Thymus (tissue), 14 donors: ENCODE measurements at places on chromosomes 16 and 17.

DNA sequence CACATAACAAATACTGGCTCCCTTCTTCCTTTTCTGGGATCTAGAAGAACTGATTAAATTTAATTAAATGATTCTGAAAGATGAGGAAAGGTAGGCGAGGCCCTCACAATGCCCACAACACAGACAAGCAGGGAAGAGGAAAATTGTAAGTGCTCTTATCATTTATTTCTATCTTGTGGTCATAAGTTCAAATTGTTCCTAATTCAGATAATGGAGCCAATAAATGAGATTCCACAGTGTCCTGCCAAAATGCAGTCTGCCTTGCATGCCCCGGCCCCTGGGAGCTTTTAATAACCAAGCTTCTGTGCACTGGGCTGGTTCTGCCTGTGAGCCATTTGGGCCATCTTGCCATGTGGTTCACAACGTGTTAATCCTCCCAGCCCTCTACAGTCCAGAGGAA, 97.0 kb downstream of the CMC2 start:
- DNase-seq: no peak

DNA sequence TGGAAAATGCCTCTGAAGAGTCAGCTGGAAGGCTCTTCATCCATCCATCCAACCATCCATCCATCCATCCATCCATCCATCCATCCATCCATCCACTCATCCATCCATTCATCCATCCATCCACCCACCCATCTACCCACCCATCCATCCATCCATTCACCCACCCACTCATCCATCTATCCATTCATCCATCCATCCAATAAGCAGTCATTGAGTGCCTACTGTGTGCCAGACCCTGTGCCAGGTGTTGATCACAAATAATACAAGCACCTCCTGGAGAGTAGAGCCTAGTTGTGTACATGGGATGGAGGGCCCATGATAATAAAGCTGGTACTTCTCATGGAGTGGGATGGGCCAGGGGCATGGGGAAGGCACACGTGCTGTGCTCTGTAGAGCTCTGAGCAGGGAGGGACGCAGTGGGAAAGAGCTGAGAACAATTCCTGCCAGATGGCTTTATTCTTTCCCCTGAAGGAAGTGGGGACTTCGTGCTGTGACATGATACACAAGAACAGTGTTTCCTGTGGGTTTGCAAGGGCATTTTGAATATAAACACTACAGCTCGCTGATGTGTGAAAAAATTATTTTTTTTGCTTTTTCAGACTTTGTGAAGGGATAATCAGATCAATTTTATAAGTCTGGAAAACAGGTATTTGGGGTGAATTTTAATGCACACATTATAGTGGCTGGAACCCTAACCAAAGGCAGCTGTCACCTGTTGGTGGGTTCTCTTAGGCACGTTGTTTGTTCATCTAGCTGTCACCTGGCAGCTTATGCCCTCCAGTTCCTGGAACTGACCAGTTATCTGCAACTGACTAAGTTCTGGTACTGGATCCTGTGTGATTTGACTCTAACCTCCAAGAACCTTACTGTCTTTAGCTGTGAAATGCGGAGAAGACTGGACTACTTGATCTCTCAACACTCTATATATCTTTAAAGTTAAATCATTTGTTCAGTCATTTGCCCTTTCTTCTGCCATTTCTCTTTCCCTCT, 61.3 kb downstream of the PRKCB start:
- no peak for DNase-seq

DNA sequence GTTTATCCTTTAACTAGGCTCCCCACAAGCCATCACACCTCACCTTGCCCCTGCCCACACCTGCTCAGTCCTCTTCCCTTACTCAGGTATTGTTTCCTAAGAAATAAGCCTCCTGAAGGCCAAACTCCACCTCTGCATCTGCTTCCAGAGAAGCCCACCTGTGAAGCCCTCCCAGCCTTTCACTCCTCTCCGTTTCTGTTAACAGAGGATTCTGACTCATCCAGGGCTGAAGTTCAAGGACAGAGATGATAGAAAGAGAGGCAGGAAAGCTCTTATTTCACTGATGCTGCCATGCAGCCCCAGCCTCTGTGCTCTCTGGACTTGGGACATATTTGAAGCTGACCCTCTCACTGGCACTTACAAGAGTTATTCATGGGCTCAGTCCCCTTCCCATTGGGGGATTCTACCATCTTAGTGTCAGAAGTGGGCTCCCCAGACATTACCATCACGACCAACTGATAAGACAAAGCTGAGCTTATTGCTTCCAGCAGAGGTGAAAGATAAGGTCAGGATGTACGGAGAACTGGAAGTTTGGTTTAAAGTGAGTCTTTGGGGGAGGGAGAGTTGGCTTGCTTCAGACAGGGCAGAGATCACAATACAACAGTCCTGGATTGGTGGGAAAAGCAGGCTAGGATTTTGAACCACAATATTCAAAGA, 35.3 kb upstream of the XYLT2 start:
- DNase-seq: no peak

- DNase-seq: no peak
Observed at GRCh38 chr16:48409839-48410632, 24.8 kb upstream of the SIAH1 start.

- DNase-seq: no peak
Observed at GRCh38 chr17:31631766-31632165, 227.3 kb downstream of the COPRS start.

- no peak for DNase-seq
Observed at GRCh38 chr16:23082161-23082788, 67.0 kb downstream of the USP31 start.

- no peak for DNase-seq
Observed at GRCh38 chr17:38671939-38672720, 2.6 kb downstream of the EPOP start.

- DNase-seq: no peak
Observed at GRCh38 chr17:82965371-82965770, 114.0 kb upstream of the METRNL start.

DNA sequence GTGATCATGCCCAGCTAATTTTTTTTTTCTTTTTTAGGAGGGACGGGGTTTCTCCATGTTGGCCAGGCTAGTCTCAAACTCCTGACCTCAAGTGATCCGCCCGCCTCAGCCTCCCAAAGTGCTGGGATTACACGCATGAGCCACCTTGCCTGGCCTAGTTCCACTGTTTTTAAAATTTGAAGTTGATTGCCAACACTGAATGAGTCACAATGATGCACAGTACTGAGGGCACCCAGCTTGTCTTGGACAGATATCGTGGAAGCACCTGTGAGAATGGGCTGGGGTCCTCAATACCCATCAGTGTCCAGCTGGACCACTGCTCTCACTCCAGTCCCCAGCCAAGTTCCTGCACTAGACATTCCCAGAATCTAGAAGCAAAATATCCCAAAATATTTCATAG, 2.5 kb downstream of the KNOP1 start:
- DNase-seq: no peak
